ENCODE measurements at places on chromosomes 7 and 10.
A peak's percentile ranks its signal among the peaks of the same experiment; 100 is the strongest.

DNA sequence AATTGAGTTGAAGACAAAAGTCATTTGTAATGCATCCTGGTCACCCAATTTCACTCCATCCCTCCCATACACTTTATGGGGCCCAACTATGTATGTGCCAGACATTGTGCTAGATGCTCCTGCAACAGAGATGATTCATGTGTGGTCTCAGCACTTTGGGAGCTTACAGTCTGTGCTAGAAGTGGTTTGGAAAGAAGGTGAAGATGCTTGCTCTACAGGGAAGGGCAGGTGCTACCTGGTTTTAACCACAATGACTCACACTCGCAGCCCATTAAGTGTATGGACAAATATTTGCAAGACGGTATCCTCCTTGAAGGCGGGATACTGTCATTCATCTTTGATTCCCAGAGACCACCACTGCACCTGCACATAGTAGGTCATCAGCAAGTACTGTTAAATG, 257.6 kb downstream of the OTUD1 start:
- no peak for DNase-seq

GRCh38 chr10:132860532-132860931, 74.6 kb upstream of the NKX6-2 start:
- DNase-seq, result peak; percentile 26

DNA sequence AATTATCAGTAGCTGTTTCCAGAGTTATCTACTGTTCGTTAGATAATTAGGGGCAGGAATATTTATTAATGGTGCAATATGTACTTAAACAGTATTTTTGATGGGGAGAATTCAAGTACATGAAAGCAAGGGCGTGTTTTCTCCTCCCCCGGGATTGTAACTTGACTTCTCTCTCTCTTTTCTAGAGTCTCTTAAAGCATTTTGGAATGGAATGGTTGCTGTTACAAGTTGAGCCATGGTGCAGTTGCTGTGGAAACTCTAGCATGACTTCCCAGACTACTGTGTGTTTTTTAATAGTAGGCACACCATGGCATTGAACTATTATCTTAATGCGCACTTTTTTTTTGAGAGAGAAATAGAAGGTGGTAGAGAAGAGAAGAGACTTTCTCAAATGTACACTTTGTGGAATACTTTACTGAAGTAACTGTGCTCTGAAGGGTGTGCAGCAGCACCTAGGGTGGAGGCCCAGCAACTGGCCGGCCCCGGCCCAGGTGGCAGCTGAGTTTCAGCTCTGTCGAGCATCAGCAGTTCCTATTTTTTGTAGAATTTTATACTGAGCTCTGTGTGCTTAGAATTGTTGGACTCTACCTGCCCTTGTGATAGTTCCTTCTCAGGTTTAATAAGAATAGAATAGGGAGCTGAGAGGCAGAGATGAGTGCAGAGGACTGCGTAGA, 64.4 kb downstream of the CCNY start:
- no peak for DNase-seq

- DNase-seq, result no peak
These were observed 256.8 kb downstream of the BMPER start for GRCh38 chr7:34162027-34162565.

- DNase-seq, result no peak
These were observed 9.1 kb downstream of the MDFIC start for GRCh38 chr7:114930829-114931655.

All from ureter (tissue), 1 donor.